ENCODE measurements at places on chromosomes 13 and 19. TPM values are rescaled to one million over a fixed set of nuclear protein-coding genes. Genes with fewer than 3 reads are reported as not detected.
A peak's percentile ranks its signal among the peaks of the same experiment; 100 is the strongest.

Gene LILRA5
- not detected for total RNA-seq

DNA sequence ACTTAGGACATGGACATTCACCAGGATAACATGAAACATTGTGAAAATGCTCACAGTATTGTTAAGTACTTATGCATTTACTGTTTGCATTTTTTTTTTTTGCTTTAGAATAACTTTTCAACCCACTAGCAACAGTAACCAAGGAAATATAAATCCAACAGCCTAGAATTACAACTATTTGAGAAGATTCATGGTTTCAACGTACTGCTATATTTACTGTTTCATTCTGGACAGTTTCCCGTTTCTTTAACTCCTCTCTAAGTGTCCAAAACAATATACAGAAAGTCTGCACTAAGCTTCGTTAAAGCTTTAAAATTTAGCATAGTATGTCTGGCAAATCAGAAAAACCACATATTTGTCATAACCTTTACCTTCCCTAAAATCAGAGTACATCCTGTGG is 2.7 kb downstream of the SMAD9 start:
- no peak for DNase-seq

DNA sequence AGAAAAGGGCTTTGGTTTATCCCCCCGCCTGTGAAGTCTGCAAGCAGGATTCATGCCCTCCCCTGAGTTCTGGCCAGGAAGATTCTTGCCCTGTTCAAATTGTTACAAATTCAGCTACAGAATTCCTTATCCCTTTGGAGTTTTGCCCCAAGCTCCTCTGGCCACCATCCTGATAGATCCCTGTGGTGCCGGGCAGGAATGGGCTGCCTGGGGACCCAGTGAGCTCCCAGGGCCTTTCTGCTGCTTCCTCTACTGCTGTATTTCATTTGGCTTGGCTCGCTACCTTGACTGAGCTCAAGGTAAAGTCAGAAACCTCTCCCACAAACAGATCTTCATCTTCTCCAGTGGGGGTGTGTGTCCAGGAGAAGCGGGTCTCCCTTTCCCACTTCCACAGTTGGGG is 194.6 kb upstream of the NBEA start:
- no peak for DNase-seq

- no peak for DNase-seq
These were observed 523.5 kb upstream of the MIR17HG start for GRCh38 chr13:90824032-90824431.

GRCh38 chr13:113879494-113880360 is 15.9 kb upstream of the GAS6 start:
- no peak for DNase-seq

GRCh38 chr19:38135150-38135998 is 88.6 kb downstream of the DPF1 start:
- DNase-seq = peak; percentile 46

DNA sequence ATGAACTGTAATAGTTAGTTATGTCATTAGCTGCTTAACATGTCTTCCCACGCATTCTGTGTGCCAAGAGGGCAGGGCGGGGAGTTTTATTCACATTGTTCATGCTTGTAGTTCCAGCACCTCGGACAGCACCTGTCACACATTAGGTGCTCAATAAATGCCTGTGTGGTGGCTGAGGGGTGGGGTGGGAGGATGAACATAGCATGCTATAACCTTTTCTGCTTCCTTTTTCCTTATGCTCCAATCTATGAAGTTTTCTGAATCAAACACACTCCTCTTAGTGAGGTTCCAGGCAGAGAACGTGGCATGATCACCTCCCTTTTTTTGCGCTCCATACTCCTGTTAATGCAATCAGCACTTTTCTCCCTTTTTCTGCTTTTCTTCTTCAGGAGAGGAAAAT is 15.8 kb upstream of the PTPRS start:
- DNase-seq = no peak
